ENCODE measurements at places on chromosomes 4 and X.

- no peak for DNase-seq
These were observed 56.9 kb downstream of the SMAD1 start for GRCh38 chr4:145538596-145538995.

DNA sequence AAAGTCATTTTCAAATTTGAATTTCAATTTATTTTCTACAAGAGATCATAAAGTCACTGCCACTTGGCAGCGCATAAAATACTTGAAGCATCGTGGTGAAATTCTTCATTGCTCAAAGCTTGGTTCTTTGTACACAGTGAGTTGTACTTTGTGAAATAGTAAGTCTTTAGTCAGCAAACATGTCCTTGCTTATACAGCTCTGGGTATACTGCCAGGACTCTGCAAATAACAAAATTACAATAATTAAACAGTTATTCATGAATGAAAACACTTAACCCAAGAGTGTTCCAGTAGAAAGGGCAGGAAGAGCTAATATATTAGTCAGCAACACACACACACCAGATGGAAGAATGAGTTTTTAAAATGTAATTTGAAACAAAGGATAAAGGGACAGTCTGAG, 1300.9 kb upstream of the DIAPH2 start:
- DNase-seq, result no peak

- DNase-seq, result no peak
These were observed 25.9 kb downstream of the ZNF721 start for GRCh38 chr4:472881-473569.

GRCh38 chrX:65690057-65690855, 22.8 kb downstream of the MSN start:
- no peak for DNase-seq

All from Panc1 (cell line).